ENCODE measurements at places on chromosomes 11 and 22.
A peak's percentile ranks its signal among the peaks of the same experiment; 100 is the strongest.

- DNase-seq: peak; percentile 35
Measured at GRCh38 chr22:42500161-42500835, 19.3 kb downstream of the RRP7A start.

DNA sequence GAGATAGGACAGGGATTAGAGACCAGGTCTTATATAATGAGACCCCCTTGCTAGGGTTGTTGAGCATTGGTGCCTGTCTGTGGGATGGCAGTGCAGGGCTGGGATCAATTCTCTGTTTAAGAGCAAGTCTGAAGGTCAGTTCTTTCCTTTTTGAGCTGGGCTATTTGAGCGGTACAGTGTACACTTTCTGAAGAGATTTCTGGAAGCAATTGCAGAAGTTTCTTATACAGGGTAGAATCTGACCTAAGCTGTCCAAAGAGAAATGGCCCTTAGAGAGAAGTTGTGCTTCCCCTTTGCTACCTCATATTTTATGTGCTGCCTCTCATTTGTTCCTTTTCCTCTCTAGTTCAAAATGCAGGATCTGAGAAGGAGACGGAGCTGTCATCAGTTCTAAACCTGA lies 35.8 kb downstream of the CSTPP1 start:
- no peak for DNase-seq

GRCh38 chr11:12741671-12742216 lies 67.5 kb downstream of the TEAD1 start:
- DNase-seq: no peak

DNA sequence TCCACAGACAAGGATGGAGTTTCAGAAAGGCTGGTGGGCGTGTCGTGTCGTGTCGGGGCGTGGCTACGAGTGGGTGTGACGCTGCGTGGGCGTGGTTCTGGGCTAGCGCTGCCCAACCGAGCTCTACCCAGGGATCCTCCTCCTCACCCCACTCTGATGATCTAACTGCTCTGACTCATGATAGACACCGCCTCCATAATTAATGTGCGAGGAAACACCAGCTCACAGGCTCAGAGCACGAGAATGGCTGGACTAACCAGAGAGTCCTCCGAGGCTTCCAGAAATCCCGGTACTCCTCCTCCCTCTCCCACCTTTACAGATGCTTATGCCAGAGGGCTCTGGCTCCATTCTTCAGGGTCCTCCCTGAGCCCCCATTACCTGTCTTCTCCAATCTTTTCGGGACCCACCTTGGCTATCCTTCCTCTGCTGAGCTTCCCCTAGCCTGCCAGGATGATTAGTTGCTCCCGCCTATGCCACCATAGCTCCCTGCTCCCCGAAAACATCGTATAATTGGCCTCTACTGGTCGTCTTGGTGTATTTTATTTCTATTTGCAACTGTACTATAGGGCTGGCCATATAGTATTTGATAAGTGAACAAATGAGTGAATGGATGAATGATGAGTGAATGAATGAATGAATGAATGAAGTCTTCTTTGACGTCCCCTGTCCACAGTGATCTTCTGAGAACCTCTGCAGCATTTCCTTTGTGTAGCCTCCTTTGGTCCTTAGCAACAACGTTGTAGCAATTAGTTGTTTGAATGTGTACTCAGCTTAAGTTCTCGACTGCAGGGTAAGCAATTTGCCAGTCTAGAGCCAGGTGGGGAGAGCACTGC lies 21.7 kb downstream of the TMPRSS13 start:
- DNase-seq: peak; percentile 27

DNA sequence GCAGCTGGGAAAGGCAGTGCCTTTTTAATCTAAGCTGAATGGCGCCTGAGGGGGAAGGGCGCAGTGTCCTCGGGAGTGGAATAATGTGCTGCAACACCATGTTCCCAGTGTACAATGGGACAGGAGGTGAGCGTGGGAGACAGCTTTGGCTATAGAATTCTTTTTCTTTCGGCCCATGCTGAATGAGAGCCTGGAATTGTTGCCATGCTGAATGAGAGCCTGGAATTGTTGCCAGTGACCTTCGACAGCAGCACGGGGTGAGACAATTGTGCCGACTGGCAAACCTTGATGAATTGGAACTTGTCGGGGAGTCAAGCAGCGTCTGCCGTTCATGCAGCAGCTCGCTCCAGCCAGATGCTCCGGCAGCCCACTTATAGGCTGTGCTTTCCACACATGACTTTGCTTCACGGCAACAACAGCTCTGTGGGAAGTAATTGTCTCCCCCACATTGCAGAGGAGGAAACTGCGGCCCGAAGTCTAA lies 141.4 kb upstream of the E2F8 start:
- no peak for DNase-seq

GRCh38 chr22:27378311-27378800 lies 423.2 kb downstream of the MN1 start:
- DNase-seq: no peak

DNA sequence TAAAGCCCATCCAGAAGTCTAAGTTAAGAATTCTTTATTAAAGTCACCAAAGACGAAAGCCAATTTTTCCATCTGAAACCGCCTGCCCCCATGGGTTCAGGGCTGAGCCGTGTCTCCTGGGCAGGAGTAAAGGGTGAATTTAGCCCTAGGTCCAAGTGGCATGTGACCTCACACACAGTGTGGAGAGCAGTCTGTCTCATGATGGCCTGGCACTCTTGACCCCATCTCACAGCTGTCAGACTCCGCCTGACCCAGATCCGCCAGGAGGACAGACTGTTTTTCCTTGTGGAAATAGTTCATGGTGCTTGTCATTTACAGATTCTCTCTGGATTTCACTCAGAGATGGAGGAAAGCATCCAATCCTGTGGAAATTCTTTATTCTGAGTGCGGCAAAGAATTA lies 109.7 kb downstream of the GALNT18 start:
- DNase-seq: no peak

DNA sequence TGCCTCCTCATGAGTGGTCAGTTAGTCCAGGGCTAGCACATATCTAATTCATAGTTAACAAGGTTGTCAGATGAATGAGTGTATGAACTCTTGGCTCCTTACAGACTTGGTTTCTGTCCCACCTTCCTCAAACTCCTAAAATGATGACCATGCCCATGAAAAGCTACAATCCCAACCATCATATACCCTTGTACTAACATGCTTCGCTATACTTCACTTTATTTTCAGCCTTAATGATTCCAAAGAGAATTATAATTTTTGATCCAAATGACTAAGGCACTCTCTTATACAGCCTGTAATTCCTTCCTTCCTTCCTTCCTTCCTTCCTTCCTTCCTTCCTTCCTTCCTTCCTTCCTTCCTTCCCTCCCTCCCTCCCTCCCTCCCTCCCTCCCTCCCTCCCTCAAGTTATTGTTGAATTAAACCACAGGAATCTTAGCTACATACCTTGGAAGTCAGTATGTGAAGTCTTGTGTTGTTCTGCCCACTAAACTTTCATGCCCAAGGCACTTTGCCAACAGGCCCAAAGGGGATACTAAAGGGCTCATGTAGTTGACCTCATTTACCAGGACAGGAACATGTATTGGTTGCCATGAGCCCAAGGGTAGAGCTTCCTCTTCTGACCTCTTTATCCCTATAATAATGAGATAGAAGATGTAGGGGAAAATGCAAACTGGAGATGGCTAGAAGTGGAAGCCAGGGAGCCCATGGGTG lies 37.4 kb downstream of the CALCA start:
- no peak for DNase-seq

GRCh38 chr22:21845558-21846453 lies 21.6 kb downstream of the MAPK1 start:
- DNase-seq: no peak

DNA sequence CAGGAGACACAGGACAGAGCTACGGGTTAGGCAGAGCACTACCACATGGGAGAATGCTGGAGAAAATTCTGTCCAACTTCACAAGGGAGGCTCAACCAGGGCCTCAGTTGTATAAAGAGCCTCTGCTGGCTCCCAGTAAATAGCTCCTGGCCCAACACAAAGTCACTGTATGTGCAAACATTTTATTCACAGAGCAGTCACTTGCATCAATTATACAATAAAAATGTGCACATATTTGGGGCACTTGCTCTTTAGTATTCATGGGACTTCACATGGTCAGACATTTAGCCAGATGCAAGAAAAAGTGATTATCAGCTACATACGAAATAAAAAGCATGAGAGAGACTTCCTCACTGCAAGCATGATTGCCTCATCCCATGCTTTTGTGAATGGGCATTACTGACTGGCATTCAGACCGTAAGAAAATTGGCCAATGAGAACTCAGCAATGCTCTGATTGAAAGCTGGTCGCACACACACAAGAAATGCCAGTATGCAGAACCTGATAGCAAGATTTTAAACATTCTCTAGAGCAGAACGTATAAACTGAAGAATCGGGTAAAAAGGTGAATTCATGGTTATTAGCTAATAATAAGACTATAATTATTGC lies 39.4 kb downstream of the BLID start:
- DNase-seq: no peak

DNA sequence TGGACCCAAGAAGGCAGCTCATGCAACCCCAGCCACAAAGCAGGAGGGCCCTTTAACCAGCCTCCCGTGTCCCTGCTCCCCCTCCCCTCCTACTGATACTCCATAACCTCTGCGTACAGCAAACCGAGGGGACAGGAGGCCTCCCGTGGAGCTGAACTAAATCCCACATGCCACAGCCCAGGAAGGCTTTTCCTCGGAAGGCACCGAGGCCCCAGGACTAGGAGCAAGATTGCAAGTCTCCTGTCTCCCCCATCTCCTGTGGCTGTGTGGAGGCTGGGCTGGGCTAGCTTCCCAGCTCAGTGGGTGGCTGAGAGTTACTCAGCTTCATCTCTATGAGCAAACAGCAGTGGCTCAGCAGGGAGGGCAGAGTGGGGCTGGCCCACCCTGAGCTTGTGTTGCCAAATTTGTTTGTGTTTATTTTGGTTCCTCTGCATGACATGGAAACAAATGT lies 62.7 kb upstream of the NECTIN1 start:
- DNase-seq: no peak

DNA sequence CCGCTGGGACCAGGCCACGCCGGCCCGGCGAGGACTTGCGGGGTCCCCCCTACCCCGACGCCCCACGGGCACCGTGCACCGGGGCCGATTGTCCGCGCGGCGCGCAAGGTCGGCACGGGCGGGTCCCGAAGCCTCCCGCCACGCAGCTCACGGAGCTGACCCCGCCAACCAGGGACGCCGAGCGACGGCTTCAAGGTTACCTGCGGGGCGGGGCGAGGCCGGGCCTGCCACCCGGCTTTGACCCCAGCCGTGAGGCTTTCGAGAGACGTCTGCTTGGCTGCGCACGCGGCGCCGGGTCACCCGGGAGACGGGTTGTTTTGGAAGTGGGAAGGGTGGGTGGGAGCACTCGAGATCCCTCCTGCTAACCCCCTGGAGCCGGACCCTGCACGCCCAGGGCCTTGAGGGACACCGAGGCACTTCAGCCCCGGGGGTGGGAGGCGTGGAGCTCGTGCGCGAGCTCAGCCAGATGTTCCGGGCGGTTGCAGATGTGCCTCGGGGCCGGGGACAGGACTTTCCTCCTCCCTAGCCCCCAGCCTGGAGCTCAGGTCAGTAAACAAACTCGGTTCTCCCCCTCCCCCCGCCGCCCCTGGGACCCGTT lies 3.2 kb upstream of the WNT11 start:
- no peak for DNase-seq

DNA sequence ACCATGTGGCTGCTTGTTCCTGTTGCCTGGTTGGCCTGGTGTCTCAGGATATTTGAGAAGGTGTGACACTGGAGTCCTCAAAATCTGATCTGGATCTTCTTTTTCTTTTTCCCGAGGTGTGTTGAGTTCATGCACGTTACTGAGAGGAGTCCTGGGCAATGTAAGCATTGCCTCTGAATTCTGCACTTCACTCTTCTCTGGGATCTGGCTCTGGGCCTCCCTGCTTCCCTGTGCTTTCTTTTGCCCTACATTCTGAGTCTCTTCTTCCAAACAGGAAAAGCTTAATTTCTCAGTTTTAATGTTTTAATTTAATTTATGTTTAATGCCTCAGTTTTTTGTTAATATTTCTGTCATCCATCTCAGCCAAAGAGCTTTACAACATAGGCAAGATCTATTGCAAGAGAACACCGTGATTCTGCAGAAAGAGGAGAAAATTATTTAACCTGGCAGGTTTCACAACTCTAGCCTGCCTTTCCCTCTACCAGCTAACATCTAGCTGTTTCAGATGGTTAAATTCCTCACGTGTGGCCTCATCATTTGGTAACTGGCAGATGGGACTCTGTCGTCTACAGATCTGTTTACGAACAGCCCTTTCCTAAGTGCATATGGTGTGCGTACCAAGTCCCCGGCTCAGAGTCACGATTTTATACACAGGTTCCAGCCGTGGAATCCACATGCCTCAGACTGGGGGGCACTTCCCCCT lies 24.7 kb downstream of the LDLRAD3 start:
- no peak for DNase-seq

DNA sequence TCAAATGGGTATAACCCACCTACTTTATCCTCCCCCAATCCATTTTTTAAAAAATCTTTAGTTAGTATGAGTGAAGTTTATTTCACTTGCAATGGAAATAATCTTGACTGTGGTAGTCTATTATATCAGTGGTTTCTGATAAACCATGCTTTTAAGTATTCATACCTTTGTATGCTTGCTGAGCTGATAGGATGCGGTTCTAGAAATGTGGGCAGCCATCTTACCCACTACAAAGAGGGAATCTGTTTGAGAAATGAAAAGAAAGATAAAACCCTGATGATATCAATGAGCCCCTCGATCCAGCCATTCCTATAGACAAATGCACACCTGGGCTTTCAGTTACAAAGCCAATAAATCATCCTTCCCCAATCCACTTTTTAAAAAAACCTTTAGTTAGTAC lies 13.8 kb upstream of the PVALB start:
- DNase-seq: no peak

GRCh38 chr11:114075344-114075610 lies 15.8 kb downstream of the ZBTB16 start:
- DNase-seq: no peak

DNA sequence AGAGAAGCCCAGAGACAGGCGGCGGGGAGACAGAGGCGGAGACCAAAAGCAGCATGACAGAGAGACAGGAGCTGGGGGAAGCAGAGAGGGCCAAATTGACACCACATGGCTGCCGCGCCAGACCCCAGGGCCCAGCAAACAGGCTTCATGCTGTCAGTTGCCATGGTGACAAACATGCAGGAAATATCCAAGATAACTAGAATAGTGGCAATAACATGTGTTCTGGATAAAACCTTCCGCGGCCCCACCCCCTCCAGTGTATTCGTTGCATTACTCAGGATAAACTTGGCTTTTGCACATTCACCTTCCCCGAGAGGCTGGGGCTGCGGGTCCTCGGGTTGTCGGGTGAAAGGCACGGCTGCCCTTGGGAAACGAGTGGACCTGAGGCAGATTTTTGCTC lies 49.9 kb upstream of the CDON start:
- no peak for DNase-seq
